ENCODE measurements at places on chromosomes 6 and 20.

DNA sequence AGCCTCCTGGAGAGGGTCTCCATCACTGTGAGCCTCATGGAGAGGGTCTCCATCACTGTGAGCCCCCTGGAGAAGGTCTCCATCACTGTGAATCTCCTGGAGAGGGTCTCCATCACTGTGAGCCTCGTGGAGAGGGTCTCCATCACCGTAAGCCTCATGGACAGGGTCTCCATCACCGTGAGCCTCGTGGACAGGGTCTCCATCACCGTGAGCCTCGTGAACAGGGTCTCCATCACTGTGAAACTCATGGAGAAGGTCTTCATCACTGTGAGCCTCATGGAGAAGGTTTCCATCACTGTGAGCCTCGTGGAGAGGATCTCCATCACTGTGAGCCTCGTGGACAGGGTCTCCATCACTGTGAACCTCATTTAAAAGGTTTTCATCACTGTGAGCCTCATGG, 140.0 kb downstream of the ERMARD start:
- DNase-seq: no peak

GRCh38 chr20:51275181-51275580, 252.3 kb upstream of the KCNG1 start:
- DNase-seq: no peak

DNA sequence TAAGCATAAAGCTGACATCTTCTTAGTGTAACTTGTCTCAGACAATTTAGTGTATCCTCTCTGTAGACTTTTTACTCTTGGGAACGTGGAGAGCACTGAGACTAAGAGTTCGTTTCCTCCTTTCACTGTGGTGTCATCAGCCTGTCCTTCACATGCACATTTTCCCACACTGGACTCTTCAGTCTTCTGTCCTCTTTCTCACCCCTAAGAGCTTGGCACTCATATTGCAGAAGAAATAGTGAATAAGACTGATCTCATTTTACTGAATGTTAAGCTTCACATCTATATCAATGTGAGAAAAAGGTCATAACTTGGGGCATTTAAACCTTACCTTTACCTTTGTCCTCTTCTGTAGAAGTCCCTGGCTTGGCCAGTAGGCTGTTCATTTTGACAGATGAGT, 25.6 kb downstream of the FUCA2 start:
- DNase-seq: no peak

DNA sequence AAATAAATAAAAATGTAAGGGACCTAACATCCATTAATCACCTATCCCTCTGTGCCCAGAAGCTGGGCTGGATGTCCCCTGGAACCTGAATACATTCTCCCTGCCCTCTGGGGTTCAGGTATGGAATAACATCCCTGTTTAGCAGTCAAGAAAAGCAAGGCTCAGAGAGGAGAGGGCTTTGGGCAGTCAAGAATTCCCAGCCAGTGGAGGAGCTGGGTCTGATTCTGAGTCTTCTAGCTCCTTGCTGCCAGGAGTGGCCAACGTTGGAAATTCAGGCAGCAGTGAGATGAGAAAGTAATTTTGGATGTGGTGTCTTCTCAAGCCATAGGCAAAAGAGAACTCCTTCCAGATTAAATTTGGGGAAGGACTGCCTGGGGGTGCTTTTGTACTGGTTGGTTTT, 42.6 kb upstream of the ZNFX1 start:
- no peak for DNase-seq

DNA sequence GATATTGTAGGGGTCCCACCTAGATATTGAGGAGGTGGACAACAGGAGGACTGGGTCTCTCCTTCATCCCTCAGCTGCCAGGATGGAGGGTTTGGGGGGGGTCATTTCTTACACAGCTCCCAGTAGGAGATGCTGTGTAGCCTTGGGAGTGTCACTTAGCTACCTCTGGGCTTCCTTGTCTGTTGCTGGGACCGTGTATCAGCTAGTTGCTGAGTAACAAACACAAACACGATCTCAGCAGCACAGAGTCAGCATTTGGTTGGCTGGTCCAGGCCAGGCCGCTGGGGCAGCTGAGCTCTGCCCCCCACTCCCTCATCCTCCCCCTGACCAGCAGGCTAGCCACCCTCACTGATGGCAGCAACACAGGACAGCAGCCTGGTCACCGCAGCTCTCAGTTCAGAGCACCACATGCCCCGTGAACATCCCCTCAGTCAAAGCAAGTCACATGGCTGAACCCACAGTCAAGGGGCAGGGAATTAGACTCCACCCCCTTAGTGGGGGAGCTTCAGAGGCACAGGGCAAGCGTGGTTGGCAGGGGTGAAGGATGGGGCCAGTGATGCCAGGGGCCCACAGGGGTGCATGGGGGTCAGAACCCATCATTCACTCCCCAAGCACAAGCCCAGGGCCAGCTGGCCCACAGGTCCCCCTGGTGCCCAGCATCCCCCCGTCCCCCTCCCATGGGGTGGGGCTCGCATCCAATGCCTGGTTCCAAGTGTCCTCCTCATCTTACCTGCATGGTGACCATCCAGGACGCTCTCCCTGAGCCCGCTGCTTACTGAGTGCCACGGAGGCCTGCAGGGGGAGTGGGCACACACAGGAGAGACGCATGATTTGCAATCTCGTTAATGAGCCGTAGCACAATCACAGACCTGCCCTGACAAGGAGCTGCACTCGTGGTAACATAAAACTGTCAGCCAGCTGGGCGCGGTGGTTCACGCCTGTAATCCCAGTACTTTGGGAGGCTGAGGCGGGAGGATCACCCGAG, 112.4 kb downstream of the TAF4 start:
- DNase-seq: no peak

GRCh38 chr6:8108031-8108660, 5.8 kb upstream of the EEF1E1 start:
- DNase-seq: no peak

GRCh38 chr20:1536893-1537730, 20.4 kb downstream of the SIRPD start:
- DNase-seq: no peak
